Stomach (tissue), 19 donors: ENCODE measurements at places on chromosomes 7 and 10. TPM values are rescaled to one million over a fixed set of nuclear protein-coding genes. Genes with fewer than 3 reads are reported as not detected.

The PALD1 gene
- total RNA-seq, result 8.1 TPM

The FRAT1 gene
- 26.4 TPM for total RNA-seq

The CALCR gene
- total RNA-seq, result not detected

The STEAP1B gene
- total RNA-seq, result not detected

The LRRN3 gene
- not detected for total RNA-seq

The GNB2 gene
- 52.9 TPM for total RNA-seq

The CCL26 gene
- not detected for total RNA-seq

The PRLHR gene
- 0.43 TPM for total RNA-seq

The HMX3 gene
- total RNA-seq, result not detected

The SNCG gene
- total RNA-seq, result 3.8 TPM

The AKR1C3 gene
- 28.1 TPM for total RNA-seq

The CHRM2 gene
- 17.5 TPM for total RNA-seq

The SPDYE16 gene
- total RNA-seq, result not detected

The SLC37A3 gene
- total RNA-seq, result 91.1 TPM

The GJD4 gene
- total RNA-seq, result not detected

The AGBL3 gene
- 0.29 TPM for total RNA-seq

The SLK gene
- 47.5 TPM for total RNA-seq

The RBP3 gene
- not detected for total RNA-seq

The LRRC18 gene
- 0.72 TPM for total RNA-seq

The SCART1 gene
- 0.89 TPM for total RNA-seq

The PNLIPRP1 gene
- total RNA-seq, result not detected

The GRM3 gene
- total RNA-seq, result 0.55 TPM

The ATRNL1 gene
- total RNA-seq, result 0.45 TPM

The IDI2 gene
- total RNA-seq, result 2.9 TPM

The AOAH gene
- 10.1 TPM for total RNA-seq

The BLNK gene
- total RNA-seq, result 1.3 TPM

The C10orf53 gene
- total RNA-seq, result not detected

The CRHR2 gene
- not detected for total RNA-seq

The HOXA6 gene
- total RNA-seq, result not detected

The CPA2 gene
- total RNA-seq, result 65.8 TPM

The FZD1 gene
- 8.7 TPM for total RNA-seq

The PAPOLB gene
- not detected for total RNA-seq

The NANOS1 gene
- 7.5 TPM for total RNA-seq

The ODAD2 gene
- not detected for total RNA-seq

The TWIST1 gene
- total RNA-seq, result 0.58 TPM

The SEC31B gene
- 47.4 TPM for total RNA-seq

The SLC26A3 gene
- total RNA-seq, result not detected

The C10orf105 gene
- total RNA-seq, result not detected

The ASB10 gene
- not detected for total RNA-seq

The TUBAL3 gene
- total RNA-seq, result 1.7 TPM

The FAM237B gene
- total RNA-seq, result not detected

The PCLO gene
- 4.1 TPM for total RNA-seq

The WDR86 gene
- 6.2 TPM for total RNA-seq

The SDHAF3 gene
- 3.3 TPM for total RNA-seq

The DNAH11 gene
- total RNA-seq, result under 0.01 TPM

The GPC2 gene
- 1.2 TPM for total RNA-seq

The XRCC2 gene
- 0.89 TPM for total RNA-seq

The TLX1 gene
- not detected for total RNA-seq

The SERPINE1 gene
- 0.58 TPM for total RNA-seq

The OR6B1 gene
- not detected for total RNA-seq

The GSAP gene
- 51.9 TPM for total RNA-seq

The C10orf67 gene
- 1.2 TPM for total RNA-seq

The OPN4 gene
- total RNA-seq, result not detected

The CALD1 gene
- total RNA-seq, result 630 TPM
